Stomach (tissue), 19 donors: ENCODE measurements at places on chromosomes 7 and 10. TPM values are rescaled to one million over a fixed set of nuclear protein-coding genes. Genes with fewer than 3 reads are reported as not detected.

ADRB1 gene
- 0.50 TPM for polyA plus RNA-seq

NPC1L1 gene
- 0.12 TPM for polyA plus RNA-seq

NEUROG3 gene
- not detected for polyA plus RNA-seq

ANKRD61 gene
- polyA plus RNA-seq: not detected

GLI3 gene
- polyA plus RNA-seq: 2.8 TPM

GHRHR gene
- not detected for polyA plus RNA-seq

ADAMTS14 gene
- polyA plus RNA-seq: 0.62 TPM

GNGT1 gene
- not detected for polyA plus RNA-seq

CHAT gene
- polyA plus RNA-seq: not detected

EXOSC1 gene
- polyA plus RNA-seq: 71.0 TPM

MKLN1 gene
- 11.5 TPM for polyA plus RNA-seq

RAB19 gene
- 0.75 TPM for polyA plus RNA-seq

SLC18A3 gene
- polyA plus RNA-seq: not detected

CRYGN gene
- not detected for polyA plus RNA-seq

RPS24 gene
- polyA plus RNA-seq: 7,888 TPM

PNLIP gene
- polyA plus RNA-seq: 6.7 TPM

SEMA4G gene
- polyA plus RNA-seq: 6.1 TPM

SEC61G gene
- polyA plus RNA-seq: 488 TPM

RFC2 gene
- 27.8 TPM for polyA plus RNA-seq

GIMAP8 gene
- 3.2 TPM for polyA plus RNA-seq

TMEM196 gene
- polyA plus RNA-seq: not detected

SPDYE2B gene
- polyA plus RNA-seq: not detected

PHYH gene
- 65.5 TPM for polyA plus RNA-seq

ZCCHC24 gene
- 45.3 TPM for polyA plus RNA-seq

ERV3-1 gene
- polyA plus RNA-seq: 4.0 TPM

CD36 gene
- polyA plus RNA-seq: 5.5 TPM

MMP21 gene
- polyA plus RNA-seq: not detected

NUDT1 gene
- 15.9 TPM for polyA plus RNA-seq

MTG1 gene
- polyA plus RNA-seq: 38.8 TPM

NEURL1 gene
- polyA plus RNA-seq: 9.5 TPM

TMEM243 gene
- 22.7 TPM for polyA plus RNA-seq

PRLHR gene
- not detected for polyA plus RNA-seq
